ENCODE measurements at places on chromosomes 3 and 15.
A peak's percentile ranks its signal among the peaks of the same experiment; 100 is the strongest.

DNA sequence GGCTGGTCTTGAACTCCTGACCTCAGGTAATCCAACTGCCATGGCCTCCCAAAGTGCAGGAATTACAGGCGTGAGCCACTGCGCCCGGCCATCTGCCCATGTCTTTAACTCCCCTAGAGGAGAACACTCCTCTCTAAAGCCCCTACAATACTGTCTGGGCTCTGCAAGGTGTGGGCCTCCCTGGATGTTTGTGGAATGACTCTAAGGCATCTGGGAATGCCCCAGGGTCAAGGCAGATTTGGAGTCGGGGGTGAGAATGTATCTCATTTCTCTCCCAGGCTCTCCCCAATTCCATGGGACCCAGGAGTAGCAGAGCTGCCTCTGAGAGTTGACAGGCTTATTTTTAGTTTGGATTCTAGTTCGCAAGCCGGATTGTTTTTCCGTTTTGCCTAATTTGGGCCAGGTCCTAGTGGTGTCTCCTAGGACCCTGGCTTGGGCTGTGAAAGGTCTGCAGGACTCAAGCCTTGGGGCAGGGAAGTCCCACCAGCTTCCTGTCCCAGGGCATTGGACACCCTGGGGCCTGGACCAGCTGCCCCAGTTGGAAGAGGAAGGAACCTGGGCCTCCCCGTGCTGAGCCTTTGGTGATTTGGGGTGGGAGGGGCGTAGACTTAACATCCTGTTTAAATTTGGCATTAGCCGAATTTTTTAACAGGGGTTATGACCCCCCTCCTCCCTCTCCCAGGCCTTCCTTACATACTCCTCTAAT is 53.5 kb downstream of the MAGEF1 start:
- H3K4me1 ChIP-seq: peaks cover 52% of the 10 kb centered on the region
- DNase-seq: no peak
- peaks cover 3% of the 10 kb centered on the region for H3K36me3 ChIP-seq
- H3K27me3 ChIP-seq: no peaks in the 10 kb centered on the region
- H3K4me3 ChIP-seq: peak overlapping the region; percentile 53

DNA sequence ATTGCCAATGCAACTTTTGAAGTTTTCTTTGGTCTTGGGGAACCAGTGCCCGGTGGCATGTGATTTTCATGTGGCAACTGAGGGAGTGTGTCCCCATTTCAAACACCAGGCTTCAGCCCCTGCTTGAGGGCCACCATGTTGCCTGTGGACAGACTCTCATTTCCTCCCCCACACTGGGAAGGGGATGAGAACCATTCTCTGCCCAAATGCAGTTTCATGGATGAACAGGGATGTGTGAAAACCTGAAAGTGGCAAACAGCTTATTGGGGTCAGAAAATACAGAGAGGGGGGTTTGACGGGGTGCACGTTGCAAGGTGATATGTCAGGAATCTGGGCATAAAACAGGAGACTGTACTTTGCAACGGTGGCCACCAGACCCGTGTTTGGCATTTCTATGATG is 6.3 kb downstream of the FAM107A start:
- no peak for DNase-seq
- peaks cover 13% of the 10 kb centered on the region for H3K4me1 ChIP-seq
- no peak overlapping the region for H3K27ac ChIP-seq
- peaks cover 8% of the 10 kb centered on the region for H3K36me3 ChIP-seq
- no peak overlapping the region for H3K4me3 ChIP-seq

DNA sequence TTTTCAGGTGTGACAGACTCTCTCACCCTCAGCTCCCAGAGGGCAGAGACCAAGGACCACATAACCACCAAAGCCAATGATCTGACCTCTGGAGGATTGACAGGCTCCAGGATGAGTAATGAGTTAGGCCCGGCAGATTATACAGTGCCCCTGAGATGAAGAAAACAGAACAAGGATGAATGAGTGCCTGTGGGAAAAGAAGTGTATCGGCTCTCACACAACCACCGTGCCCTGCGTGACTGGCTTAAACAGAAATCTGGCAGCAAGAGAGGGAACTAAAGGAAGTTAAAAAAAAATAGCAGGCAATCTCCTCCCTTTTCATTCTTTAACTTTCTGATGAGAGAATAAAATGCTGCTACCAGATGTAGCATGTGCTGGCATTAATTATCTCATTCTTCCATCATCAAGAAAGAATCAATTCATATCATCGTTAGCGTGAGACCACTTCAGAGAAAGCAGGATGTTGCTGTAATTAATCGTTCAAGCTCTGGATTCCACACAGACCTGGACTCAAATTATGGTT is 227.5 kb upstream of the COL8A1 start:
- peaks cover 7% of the 10 kb centered on the region for H3K4me1 ChIP-seq
- no peak for DNase-seq
- no peaks in the 10 kb centered on the region for H3K36me3 ChIP-seq
- H3K27ac ChIP-seq: no peak overlapping the region

- no peaks in the 10 kb centered on the region for H3K27me3 ChIP-seq
- H3K36me3 ChIP-seq: peaks cover 11% of the 10 kb centered on the region
- H3K27ac ChIP-seq: no peak overlapping the region
- peaks cover 36% of the 10 kb centered on the region for H3K4me1 ChIP-seq
Measured at GRCh38 chr3:194482196-194482593, 4.6 kb downstream of the ATP13A3 start.

GRCh38 chr3:184864000-184864399 is 52.0 kb downstream of the VPS8 start:
- H3K27ac ChIP-seq: no peak overlapping the region
- DNase-seq: no peak
- no peaks in the 10 kb centered on the region for H3K27me3 ChIP-seq
- peaks cover 15% of the 10 kb centered on the region for H3K36me3 ChIP-seq

DNA sequence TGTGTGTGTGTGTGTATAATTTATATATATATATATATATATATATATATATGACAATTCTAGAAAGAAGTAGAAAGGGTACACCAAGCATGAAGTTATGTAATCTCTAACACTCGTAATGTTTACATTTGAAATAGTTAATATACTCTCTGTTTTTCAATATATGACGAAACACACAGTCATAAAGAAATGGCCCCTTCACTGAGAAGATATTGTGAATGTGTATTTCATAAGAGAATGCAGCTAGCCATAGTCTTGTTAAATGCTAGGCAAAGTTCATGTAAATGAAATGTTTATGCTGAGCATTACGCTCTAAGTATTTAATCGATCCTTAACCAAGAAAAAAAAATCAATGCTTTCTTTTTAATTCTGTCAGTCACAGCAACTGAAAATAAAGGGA is 154.7 kb upstream of the TSPAN3 start:
- no peaks in the 10 kb centered on the region for H3K36me3 ChIP-seq
- H3K4me3 ChIP-seq: no peak overlapping the region
- peaks cover 41% of the 10 kb centered on the region for H3K4me1 ChIP-seq
- no peak for DNase-seq

DNA sequence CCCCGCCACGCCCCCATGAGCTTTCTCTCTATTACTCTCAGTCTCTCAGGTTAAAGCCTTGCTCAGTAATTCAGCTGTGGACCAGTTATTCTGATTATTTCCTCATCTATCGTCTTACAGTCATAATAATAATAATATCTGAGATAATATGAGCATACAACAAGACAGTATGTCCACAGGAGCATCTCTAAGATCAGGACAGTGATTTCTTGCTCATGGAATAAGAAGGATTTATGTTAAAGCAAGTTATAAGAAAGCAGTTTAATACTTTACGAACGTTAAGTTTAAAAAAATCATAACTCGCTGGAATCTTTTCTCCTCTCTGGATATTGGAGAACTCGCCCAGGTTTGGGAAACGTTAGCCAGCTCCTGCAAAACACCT is 643 bp upstream of the LMCD1 start:
- H3K4me1 ChIP-seq: peaks cover 53% of the 10 kb centered on the region
- DNase-seq: no peak
- H3K36me3 ChIP-seq: no peaks in the 10 kb centered on the region
- no peaks in the 10 kb centered on the region for H3K27me3 ChIP-seq
- H3K4me3 ChIP-seq: peak overlapping the region; percentile 93

DNA sequence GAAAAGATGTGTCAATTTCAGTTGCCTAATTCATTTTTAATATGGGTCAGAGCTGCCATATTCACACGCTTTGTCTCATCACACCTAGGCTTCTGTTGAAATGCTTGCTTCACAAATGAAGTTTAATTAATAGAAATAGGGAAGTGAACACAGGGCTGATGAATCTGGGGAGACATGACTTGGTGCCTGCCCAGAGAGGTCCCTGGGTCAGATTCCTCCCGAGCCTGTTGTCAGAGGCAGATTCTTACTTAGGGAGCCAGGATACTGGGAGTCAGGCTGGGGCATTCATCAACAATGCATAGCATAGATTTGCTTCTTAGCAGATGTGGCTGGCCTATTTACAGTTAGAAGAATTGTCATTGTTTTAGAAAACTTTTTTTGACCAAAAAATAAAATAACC is 90.6 kb downstream of the CACNA1D start:
- H3K4me3 ChIP-seq: no peak overlapping the region
- no peak for DNase-seq
- no peaks in the 10 kb centered on the region for H3K36me3 ChIP-seq
- H3K27ac ChIP-seq: no peak overlapping the region
- no peaks in the 10 kb centered on the region for H3K27me3 ChIP-seq

GRCh38 chr3:180382638-180383180 is 219.3 kb upstream of the TTC14 start:
- peaks cover 4% of the 10 kb centered on the region for H3K4me1 ChIP-seq
- no peaks in the 10 kb centered on the region for H3K36me3 ChIP-seq
- no peak for DNase-seq

GRCh38 chr3:159711560-159712333 is 276.9 kb upstream of the IL12A start:
- DNase-seq: no peak
- H3K27ac ChIP-seq: no peak overlapping the region
- peaks cover 5% of the 10 kb centered on the region for H3K27me3 ChIP-seq

DNA sequence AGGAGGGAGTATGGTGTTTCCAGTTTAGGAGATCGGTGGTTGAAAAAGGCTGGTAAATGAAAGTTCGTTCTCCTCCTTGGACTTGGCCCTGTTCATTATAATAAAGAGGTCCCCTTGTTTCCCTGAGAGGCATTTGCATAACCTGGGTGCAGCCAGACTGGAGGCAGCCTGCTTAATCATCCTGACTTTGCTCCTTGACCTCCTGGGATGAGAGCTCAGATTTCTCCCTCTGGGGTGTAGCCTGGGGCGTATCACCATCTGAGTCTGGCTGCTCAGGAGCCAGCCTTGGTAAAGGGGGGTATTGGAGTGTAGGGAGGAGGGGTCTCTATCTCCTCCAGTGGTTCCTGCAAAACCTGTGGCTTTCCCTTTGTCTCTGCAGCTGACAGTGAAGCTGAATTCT is 21.3 kb upstream of the ACAD9 start:
- H3K27ac ChIP-seq: no peak overlapping the region
- H3K4me1 ChIP-seq: no peaks in the 10 kb centered on the region
- no peak for DNase-seq

DNA sequence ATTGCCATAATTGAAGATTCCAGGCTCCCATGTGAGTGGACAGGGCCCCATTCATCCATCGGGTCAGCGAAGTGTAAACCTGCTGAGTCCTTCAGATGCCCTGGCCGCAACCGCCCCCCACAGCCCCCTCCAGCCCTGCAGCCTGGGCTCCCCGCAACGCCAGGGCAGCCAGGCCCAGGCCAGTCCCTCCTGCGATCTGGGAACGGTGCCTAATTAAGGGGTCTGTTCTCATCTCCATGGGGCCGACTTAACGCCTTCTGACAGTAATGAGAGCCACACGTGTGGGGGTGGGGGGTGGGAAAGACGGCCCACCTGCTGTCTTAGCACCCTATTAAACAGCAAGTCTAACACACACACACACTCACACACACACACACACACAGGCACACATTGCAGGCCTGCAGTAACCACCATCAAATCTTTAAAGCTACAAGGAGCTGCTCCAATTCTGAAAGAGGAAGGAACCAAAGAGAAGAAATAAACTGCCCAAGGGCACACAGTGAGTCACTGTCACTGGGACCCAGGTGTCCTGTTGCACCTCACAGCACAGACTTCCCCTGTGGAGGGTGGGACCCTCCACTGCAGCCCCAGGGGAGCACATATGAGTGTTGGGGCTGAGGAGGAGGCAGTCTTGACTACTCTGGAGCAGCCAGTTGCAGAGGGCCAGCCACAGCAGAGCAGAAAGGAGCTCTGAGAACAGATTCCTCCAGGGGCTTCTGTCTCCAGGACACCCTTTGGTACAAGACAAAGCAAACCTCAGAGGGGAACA is 31.8 kb upstream of the HES1 start:
- H3K4me1 ChIP-seq: peaks cover 28% of the 10 kb centered on the region
- H3K27me3 ChIP-seq: peaks cover 2% of the 10 kb centered on the region
- no peak for DNase-seq
- peak overlapping the region; percentile 61 for H3K27ac ChIP-seq

DNA sequence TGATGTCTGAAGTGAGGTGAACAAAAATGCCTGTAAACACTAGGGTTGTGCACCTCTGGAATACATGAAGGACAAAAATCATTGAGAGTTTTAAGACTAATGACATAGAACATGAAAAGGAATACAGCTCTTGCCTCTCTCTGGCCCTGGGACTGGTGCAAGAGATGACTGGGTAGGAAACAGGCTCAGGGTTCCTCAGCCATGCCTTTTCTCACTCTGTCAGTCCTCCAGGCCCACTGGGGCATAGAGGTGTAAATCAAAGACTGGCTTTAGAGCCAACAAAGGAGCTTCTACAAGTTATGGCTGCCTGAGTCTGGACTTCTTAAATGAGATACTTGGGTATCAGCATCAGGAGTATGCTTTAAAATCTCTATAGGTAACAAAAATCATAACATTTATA is 554.7 kb upstream of the KCNMB2 start:
- peaks cover 7% of the 10 kb centered on the region for H3K4me1 ChIP-seq
- DNase-seq: no peak
- no peak overlapping the region for H3K27ac ChIP-seq
- H3K4me3 ChIP-seq: no peak overlapping the region

DNA sequence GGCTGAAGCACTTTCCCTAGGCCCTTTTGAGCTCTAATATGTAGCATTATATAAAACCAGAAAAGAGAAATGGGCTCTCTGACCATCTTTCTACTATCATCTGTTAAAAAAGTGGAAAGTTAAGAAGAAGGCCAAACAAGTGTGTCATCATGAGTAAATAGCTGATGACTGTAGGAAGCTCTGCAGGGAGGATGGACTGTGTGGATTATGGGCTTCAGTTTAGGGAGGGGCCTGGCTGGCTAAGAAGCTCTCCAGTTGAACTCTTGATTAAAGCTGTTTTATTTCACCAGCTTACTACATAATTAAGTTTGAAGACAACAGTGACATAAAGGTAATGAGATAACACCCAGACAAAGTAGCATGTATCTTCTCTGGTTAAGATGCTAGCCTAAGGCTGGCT is 30.6 kb downstream of the INTS14 start:
- peak overlapping the region; percentile 18 for H3K27ac ChIP-seq
- DNase-seq: no peak
- H3K27me3 ChIP-seq: no peaks in the 10 kb centered on the region
- H3K36me3 ChIP-seq: peaks cover 51% of the 10 kb centered on the region
- no peak overlapping the region for H3K4me3 ChIP-seq

- H3K4me1 ChIP-seq: peaks cover 36% of the 10 kb centered on the region
- no peaks in the 10 kb centered on the region for H3K27me3 ChIP-seq
- no peak overlapping the region for H3K4me3 ChIP-seq
- DNase-seq: no peak
Measured at GRCh38 chr15:51796847-51797401, 32.5 kb upstream of the TMOD3 start.

- no peaks in the 10 kb centered on the region for H3K27me3 ChIP-seq
- no peak for DNase-seq
- no peaks in the 10 kb centered on the region for H3K4me1 ChIP-seq
- H3K36me3 ChIP-seq: peaks cover 9% of the 10 kb centered on the region
- H3K4me3 ChIP-seq: no peak overlapping the region
Measured at GRCh38 chr3:190605385-190605784, 91.5 kb downstream of the IL1RAP start.
